ENCODE measurements at places on chromosomes 6 and 20.

- no peak for DNase-seq
Observed at GRCh38 chr6:144662812-144663365, 377.8 kb downstream of the UTRN start.

GRCh38 chr20:63205896-63206295 lies 10.0 kb downstream of the YTHDF1 start:
- no peak for DNase-seq

- no peak for DNase-seq
Observed at GRCh38 chr20:20331817-20332216, 36.1 kb upstream of the INSM1 start.

GRCh38 chr6:35190306-35190705 lies 23.4 kb upstream of the SCUBE3 start:
- DNase-seq, result no peak

DNA sequence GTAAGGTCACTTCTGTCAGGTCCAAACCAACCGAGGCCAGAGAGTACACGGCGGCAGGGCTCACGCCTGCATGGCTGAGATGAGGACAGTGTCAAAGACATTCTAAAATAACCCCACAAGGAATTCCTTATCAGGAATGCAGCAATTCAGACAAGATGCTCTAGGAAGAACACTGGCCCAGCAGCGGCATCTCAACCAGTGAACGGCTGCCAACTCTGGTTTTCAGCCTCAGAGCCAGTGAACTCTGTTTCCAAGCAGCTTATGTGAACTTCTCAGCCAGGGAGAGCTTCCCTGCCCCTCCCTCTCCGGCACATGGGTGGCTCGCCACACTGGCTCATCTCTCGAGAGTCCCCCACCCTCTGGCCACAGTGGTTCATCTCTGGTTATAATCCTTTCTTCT lies 36.9 kb downstream of the KCNQ2 start:
- DNase-seq, result no peak

Data from stimulated activated CD8-positive, alpha-beta memory T cell treated with anti-CD3 and anti-CD28 coated beads, Interleukin-4, amount 100 ng/mL, for 4 hours (primary cell).